ENCODE measurements at places on chromosomes 2 and 18.
A peak's percentile ranks its signal among the peaks of the same experiment; 100 is the strongest.

GRCh38 chr2:53575721-53576124 is 191.9 kb upstream of the CHAC2 start:
- no peak for DNase-seq
- H3K36me3 ChIP-seq: no peaks in the 10 kb centered on the region
- no peak overlapping the region for H3K4me3 ChIP-seq
- H3K4me1 ChIP-seq: no peaks in the 10 kb centered on the region
- no peak overlapping the region for H3K27ac ChIP-seq
- no peaks in the 10 kb centered on the region for H3K27me3 ChIP-seq

GRCh38 chr2:238438856-238439849 is 12.4 kb downstream of the ASB1 start:
- no peak for DNase-seq
- no peak overlapping the region for H3K4me3 ChIP-seq
- peaks cover 15% of the 10 kb centered on the region for H3K4me1 ChIP-seq
- H3K36me3 ChIP-seq: peaks cover 24% of the 10 kb centered on the region
- H3K27ac ChIP-seq: peak overlapping the region; percentile 88
- no peaks in the 10 kb centered on the region for H3K27me3 ChIP-seq

DNA sequence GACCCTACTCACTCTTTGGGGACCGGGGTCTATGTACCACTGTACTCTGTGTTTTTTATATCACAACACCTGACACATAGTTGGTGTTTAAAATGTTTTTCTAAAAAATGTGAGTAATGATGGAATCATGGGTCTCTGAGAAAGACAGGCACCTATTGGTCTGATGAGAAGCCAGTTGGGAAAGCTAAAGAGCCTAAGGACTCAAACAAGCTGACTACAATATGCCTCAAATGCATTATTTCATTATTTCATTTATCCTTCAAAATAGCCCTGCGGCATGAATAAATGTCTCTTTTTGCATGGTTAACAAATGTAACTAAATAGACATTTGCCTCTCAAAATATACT is 102.9 kb upstream of the SCN1A start:
- H3K4me3 ChIP-seq: no peak overlapping the region
- no peaks in the 10 kb centered on the region for H3K36me3 ChIP-seq

DNA sequence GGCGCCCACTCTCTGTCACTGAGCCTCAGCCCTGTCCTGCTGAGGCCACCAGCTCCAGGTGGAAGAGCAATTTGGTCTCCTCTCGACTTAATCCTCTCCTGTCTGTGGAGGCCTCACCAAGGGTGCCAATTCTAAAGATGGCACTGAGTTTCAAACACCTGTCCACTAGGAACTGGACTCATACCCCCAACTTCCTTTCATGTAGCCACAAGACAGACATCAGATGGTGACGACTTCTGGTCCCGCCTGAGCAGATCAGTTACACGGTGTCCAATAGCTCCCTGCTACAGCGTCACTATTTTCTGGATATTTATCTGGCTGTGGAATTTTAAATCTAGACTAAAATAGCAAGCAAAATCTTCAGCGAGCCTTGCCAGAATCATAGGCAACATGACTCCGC is 24.5 kb upstream of the SP5 start:
- H3K27me3 ChIP-seq: no peaks in the 10 kb centered on the region
- no peak overlapping the region for H3K27ac ChIP-seq
- no peak for DNase-seq
- H3K4me1 ChIP-seq: no peaks in the 10 kb centered on the region
- no peaks in the 10 kb centered on the region for H3K36me3 ChIP-seq

DNA sequence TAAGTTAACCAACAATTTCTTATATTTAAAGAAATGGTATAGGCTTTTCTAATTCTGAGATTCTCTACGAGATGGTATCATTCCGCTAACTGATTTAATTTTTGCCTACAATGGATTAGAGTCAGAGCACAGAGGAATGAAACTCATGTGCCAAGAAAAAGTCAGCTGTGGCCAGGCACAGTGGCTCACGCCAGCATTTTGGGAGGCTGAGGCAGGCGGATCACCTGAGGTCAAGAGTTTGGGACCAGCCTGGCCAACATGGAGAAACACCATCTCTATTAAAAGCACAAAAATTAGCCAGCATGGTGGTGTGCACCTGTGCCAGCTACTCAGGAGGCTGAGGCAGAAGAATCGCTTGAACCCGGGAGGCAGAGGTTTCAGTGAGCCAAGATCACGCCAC is 17.0 kb upstream of the TTN start:
- H3K27me3 ChIP-seq: no peaks in the 10 kb centered on the region
- H3K36me3 ChIP-seq: no peaks in the 10 kb centered on the region
- H3K27ac ChIP-seq: no peak overlapping the region
- no peaks in the 10 kb centered on the region for H3K4me1 ChIP-seq

DNA sequence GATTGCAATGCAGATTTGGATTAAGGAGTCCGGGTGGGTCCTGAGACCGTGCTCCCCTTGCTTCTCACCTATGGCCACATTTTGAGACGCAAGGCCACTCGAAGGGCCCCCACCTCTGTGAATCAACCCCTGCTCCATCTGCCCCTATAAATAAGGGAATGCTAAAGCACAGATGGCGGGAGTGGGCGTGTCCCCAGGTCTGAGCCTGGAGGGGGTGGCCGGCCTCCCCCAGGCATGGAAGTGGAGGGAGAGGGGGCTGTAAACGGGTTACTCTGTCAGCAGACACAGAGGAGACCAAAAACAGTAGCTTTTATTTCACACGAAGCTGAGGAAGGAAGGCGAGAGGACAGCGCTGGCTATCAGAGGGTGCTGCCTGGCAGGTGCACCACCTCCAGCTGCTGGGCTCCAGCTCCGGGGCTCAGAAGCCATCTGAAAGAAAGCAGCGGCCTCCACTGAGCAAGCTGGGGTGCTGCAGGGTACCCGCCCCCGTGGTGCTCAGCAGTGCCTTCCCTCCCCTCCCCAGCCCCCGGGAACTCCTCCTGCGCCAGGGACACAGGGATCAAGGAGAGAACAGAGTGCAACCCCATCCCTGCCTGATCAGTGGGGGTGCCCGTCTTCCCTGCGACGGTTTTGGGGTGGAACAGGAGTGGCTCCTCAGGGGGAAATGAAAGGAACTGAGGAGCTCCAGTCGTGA is 56.7 kb upstream of the RAB6C start:
- no peak overlapping the region for H3K4me3 ChIP-seq
- no peak for DNase-seq
- H3K27me3 ChIP-seq: no peaks in the 10 kb centered on the region

- no peaks in the 10 kb centered on the region for H3K4me1 ChIP-seq
- no peak for DNase-seq
- no peaks in the 10 kb centered on the region for H3K36me3 ChIP-seq
- H3K27ac ChIP-seq: no peak overlapping the region
- no peak overlapping the region for H3K4me3 ChIP-seq
Measured at GRCh38 chr2:230889911-230890601, 25.3 kb downstream of the ITM2C start.

DNA sequence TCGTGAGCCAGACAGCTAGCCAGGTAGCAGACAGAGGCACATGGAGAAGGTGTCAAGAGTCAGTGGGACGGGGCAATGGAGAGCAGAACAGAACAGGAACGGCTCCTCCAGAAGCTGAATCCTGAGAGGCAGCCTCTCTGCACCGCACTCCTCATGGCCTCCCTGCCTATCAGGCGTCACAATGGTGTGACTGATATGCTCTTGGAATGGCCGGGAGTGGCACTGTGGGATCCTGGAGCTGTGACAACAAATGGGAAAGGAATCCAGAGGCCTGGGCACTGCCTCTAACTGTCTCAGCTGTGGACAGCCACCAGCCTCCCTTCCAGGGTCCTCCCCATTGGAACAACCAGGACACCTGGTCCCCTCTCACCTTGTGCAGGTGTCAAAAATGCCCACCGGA is 89.1 kb upstream of the ID2 start:
- no peak overlapping the region for H3K27ac ChIP-seq
- H3K4me1 ChIP-seq: peaks cover 4% of the 10 kb centered on the region
- no peak for DNase-seq
- no peaks in the 10 kb centered on the region for H3K36me3 ChIP-seq
- H3K4me3 ChIP-seq: no peak overlapping the region
- H3K27me3 ChIP-seq: no peaks in the 10 kb centered on the region

GRCh38 chr18:32057624-32058165 is 34.0 kb upstream of the RNF138 start:
- no peak overlapping the region for H3K27ac ChIP-seq
- peaks cover 1% of the 10 kb centered on the region for H3K4me1 ChIP-seq
- no peaks in the 10 kb centered on the region for H3K36me3 ChIP-seq
- no peak for DNase-seq
- H3K4me3 ChIP-seq: no peak overlapping the region
- no peaks in the 10 kb centered on the region for H3K27me3 ChIP-seq

DNA sequence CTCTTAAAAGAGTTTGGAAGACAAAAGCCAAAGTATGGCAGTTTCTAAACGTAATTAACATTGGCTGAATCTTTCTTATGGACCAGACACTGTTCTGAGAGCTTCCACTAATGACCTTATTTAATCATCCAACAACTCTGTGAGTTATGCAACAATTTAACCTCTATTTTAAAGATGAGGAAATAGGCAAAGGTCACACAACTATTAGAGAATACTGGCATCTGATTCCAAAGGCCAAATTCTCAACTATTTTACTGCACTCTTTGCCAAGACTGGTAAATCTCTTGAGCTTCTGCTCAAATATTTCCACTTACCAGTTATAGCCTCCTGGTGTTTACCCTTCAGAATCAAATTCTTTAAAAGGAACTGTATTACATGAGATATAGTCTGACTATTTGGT is 42.1 kb upstream of the ERMN start:
- H3K27me3 ChIP-seq: no peaks in the 10 kb centered on the region
- no peaks in the 10 kb centered on the region for H3K36me3 ChIP-seq
- no peak overlapping the region for H3K4me3 ChIP-seq
- no peak overlapping the region for H3K27ac ChIP-seq
- DNase-seq: no peak

- H3K27ac ChIP-seq: no peak overlapping the region
- H3K36me3 ChIP-seq: no peaks in the 10 kb centered on the region
- H3K4me1 ChIP-seq: no peaks in the 10 kb centered on the region
- H3K4me3 ChIP-seq: no peak overlapping the region
- no peaks in the 10 kb centered on the region for H3K27me3 ChIP-seq
Measured at GRCh38 chr18:59249199-59249774, 24.0 kb downstream of the RAX start.

DNA sequence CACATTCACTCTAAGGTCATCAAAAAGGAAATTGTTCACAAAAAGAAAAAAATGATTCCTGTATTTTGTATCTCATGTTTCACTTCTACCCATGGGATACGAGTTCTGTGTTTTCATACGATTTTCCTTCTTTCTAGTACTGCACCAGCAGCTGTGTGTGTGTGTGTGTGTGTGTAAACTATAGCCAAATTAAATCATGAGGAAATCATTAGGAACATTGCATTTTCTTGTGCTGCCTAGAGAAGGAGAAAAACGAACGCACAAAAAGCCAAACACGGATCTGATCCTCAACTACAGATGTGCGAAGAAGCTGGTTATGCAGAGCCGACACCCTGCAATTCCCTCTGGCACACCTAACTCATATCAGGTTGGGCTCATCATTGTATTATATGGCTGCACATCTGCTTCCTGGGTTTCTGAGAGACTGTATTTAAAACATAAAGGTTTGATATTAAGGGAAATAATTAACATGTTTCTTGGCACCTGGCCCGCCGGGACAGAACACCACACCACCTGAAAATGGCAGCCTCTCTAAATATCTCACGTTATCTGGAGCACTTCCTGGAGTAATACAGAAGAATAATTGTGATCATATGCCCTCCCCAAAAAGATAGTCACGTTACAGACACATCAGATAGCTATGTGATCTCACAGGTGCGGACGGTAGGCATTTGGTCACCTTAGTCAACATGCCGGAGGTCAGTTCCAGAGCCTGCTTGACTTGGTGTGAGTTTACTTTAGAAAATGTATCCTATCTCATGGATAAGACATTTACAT is 586.3 kb upstream of the SALL3 start:
- H3K4me1 ChIP-seq: no peaks in the 10 kb centered on the region
- no peaks in the 10 kb centered on the region for H3K27me3 ChIP-seq
- no peak overlapping the region for H3K27ac ChIP-seq
- no peak for DNase-seq
- H3K36me3 ChIP-seq: no peaks in the 10 kb centered on the region

DNA sequence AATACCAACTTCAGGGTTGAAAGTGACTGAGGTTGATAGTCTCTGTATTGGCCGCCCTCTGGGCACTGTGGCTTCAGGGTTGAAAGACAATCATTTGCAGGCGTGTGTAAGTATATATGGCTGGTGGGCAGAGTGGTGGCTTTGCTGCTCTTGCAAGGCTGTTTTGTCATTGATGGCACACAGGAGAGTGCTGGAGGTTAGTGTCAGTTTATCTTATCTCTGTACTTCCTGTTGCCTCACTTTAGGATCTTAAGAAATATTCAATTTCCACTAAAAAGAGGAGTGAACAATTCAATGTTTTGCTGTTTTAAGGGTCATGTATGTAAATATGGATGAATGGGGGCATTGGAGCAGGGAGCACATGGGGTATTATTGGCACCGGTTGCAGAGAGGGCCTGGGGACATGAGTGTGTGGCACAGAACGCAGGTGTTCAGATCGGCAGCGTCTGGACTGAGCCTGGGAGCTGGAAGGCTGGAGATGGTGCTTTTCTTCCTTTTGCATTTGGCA is 51.5 kb downstream of the NCK2 start:
- peaks cover 25% of the 10 kb centered on the region for H3K4me1 ChIP-seq
- no peaks in the 10 kb centered on the region for H3K36me3 ChIP-seq
- H3K27ac ChIP-seq: no peak overlapping the region
- H3K27me3 ChIP-seq: no peaks in the 10 kb centered on the region
- DNase-seq: no peak
- H3K4me3 ChIP-seq: no peak overlapping the region

DNA sequence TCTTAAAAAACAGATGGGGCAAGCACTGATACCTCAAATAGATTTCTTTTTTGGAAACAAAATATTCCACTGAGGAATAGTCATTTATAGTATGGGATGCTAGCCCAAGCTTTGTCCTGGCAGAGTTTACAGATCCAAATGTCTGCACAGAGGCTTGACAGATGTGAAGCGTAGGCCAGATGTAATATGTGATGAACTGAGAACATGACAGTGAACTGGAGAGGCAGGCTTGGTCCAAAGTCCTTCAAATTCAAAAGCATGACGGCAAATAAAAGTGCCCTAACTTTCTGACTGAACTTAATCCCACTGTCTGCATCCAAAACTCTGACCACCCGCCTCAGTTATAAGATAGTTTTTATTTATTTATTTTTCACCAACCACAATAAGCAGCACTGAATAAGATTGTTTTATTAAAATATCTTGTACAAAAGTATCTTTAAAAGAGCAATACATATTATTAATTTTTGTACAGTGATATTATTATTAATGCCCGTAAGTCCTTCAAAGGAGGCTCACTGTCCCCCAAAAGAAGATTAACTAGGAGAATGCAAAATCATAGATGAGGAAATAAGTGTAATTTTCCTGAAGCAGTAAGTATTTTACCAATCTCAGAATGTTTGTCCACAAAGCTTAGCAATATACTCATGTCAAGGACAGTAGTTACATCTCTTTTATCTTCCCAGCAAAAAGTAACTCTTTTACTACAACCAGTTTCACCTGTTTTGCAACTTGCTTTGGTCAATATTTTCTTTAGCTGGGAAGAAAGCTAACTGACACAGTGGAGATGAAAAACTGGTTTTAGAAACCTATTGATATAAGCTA is 10.7 kb upstream of the SPOPL start:
- H3K4me3 ChIP-seq: no peak overlapping the region
- no peak for DNase-seq
- no peak overlapping the region for H3K27ac ChIP-seq
- H3K27me3 ChIP-seq: no peaks in the 10 kb centered on the region
- H3K36me3 ChIP-seq: no peaks in the 10 kb centered on the region

GRCh38 chr2:42979416-42979869 is 187.1 kb upstream of the HAAO start:
- peaks cover 16% of the 10 kb centered on the region for H3K4me1 ChIP-seq
- H3K27ac ChIP-seq: peak overlapping the region; percentile 45
- H3K27me3 ChIP-seq: no peaks in the 10 kb centered on the region
- DNase-seq: peak; percentile 50

Measured in liver (tissue), 10 donors.